Stimulated activated CD8-positive, alpha-beta memory T cell treated with anti-CD3 and anti-CD28 coated beads, Interleukin-2, amount 100 ng/mL, for 1 hour (primary cell): ENCODE measurements at places on chromosomes 2 and 18.

DNA sequence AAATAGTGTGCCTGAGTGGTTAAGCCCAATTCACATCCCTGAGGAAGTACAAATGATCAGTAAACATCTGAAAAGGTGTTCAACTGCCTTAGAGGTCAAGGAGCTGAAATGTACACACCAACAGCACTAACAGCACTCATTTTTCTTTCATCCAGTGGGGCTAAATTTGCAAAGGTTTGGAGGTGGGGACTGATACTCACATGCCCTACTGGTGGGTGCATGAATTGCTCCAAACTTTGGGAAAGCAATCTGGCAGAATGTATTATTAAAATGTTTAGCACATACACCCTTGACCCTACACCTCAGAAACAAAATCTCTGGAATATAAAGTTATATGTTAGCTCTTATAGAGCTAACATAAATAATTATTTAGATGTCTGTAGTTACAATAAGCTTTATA is 19.0 kb upstream of the FAM178B start:
- no peak for DNase-seq

DNA sequence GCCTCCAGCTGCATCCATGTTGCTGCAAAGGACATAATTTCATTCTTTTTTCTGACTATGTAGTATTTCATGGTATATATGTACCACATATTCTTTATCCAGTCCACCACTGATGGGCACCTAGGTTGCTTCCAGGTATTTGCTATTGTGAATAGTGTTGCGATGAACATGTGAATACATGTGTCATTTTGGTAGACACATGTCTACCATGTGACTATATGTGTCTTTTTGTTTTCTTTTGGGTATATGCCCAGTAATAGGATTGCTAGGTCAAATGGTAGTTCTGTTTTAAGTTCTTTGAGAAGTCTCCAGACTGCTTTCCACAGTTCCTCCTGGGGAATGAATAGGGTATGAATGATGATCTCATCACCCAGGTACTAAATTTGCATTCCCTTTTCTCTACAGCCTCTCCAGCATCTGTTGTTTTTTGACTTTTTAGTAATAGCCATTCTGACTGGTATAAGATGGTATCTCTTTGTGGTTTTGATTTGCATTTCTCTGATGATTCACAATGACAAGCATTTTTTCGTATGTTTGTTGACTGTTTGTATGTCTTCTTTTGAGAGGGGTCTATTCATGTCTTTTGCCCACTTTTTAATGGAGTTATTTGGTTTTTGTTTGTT is 35.6 kb upstream of the FEZ2 start:
- no peak for DNase-seq

- DNase-seq = peak; percentile 26
These were observed 6.0 kb upstream of the ALLC start for GRCh38 chr2:3651691-3652648.

DNA sequence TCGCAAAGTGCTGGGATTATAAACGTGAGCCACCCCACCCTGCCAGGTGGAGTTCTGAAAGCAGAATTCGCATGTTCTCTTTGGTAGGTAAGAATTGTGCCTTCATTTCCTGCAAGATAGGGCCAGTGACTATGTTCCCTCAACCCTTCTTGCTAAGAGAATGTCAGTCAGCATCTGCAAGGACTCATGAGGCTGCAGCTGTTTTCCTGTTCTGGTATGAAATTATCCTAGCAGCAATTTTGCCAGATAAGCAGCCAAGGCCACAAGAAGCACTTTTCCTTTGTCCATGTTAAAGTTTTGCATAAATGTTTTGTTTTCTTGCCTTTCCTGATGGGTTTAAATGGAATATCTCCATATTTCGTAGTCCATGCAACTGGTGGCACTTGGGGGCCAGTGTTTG is 6.8 kb upstream of the ARHGAP28 start:
- no peak for DNase-seq

DNA sequence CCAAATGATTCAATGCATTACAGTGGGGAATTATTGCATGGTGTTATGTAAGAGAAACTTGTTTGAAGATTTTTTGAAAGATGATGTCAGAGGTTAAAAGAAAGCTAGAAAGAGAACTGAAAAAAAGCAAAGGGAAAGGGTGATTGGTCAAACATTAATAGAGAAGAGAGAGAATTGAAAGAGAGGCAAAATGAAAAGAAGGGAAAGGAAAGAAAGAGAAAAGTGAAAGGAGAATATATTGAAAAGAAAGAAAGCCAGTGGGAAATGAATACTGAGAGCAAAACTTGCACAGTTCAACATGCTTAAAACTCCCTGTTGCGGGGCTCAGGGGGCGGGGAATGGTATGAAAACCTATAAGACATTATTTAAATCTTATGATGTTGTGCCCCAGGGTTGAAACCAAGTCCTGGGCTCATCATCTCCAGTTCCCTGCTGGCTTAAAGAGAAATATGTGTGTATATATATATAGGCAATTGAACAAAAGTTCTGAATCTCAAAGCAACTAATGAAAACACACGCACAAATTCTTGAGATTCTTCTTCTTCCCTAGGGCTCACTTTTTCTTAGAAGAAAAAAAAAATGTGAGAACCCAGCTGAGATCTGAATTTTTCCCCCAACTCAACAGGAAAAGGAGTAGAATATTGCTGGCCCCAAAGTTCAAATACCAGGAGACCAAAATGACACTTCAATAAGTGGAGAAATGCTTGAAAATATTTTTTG is 2045.9 kb upstream of the CELF4 start:
- DNase-seq = no peak

GRCh38 chr2:237165405-237166276 is 80.0 kb downstream of the COPS8 start:
- no peak for DNase-seq
